Smooth muscle cell of bladder (primary cell): ENCODE measurements at places on chromosomes 3 and 15. TPM values are rescaled to one million over a fixed set of nuclear protein-coding genes. Genes with fewer than 3 reads are reported as not detected.

XIRP1 gene
- total RNA-seq = 0.09 TPM in 1 of 2 replicates, not detected in the other

LARP6 gene
- 42.6 and 61.3 TPM in 2 replicates for total RNA-seq

AADAC gene
- 11.3 and 16.1 TPM in 2 replicates for total RNA-seq

ZCWPW2 gene
- total RNA-seq = 0.57 and 0.74 TPM in 2 replicates

NR1I2 gene
- not detected in 2 replicates for total RNA-seq

UNC13C gene
- total RNA-seq = not detected in 2 replicates
